Tibial nerve (tissue), 4 donors: ENCODE measurements at places on chromosomes 3 and 15. TPM values are rescaled to one million over a fixed set of nuclear protein-coding genes. Genes with fewer than 3 reads are reported as not detected.
A peak's percentile ranks its signal among the peaks of the same experiment; 100 is the strongest.

Gene GATA2
- total RNA-seq: 10.5 TPM

Gene MUSTN1
- total RNA-seq: 38.5 TPM

Gene MRAS
- total RNA-seq: 160 TPM

Gene KCTD6
- total RNA-seq: 16.4 TPM

Gene NRG4
- not detected for total RNA-seq

Gene TAGLN3
- total RNA-seq: not detected

Gene PTPRG
- total RNA-seq: 125 TPM

Gene NAALADL2
- total RNA-seq: 11.1 TPM

Gene IGSF10
- 3.1 TPM for total RNA-seq

Gene EBLN2
- total RNA-seq: 15.3 TPM

Gene LYSMD2
- total RNA-seq: 21.0 TPM

- DNase-seq: no peak
Measured at GRCh38 chr15:25900901-25901300, 37.8 kb upstream of the ATP10A start.

DNA sequence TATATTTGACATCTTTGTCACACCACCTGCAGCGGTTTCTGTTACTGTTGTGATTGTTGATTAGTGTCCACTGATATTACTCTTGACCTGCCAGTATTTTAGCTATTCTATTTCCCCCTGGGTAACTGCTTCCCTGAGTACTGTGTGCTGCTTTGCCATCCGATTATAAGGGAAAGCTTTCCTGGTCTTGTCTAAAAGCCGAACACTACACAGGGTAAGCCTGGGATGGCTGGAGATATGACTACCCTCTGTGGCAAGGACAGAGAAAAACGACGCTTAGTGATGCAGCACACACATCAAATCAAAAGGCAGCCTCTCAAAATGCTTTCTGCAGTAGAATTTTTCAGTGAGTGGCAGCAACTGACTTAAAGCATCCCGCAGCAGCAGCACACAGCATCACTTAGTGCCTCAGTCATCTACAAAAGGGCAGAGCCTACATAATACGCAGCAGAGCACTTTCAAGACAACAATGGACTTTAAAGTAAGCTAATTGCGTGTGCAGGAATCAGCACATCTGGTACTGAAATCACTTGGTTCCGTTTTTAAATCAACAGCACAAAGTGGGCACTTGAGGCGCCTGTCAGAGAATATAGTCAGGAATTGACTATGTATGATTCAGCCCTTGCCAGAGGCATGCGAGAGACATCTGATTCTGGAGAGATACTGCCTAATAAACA, 656.3 kb upstream of the TGFBR2 start:
- no peak for DNase-seq

DNA sequence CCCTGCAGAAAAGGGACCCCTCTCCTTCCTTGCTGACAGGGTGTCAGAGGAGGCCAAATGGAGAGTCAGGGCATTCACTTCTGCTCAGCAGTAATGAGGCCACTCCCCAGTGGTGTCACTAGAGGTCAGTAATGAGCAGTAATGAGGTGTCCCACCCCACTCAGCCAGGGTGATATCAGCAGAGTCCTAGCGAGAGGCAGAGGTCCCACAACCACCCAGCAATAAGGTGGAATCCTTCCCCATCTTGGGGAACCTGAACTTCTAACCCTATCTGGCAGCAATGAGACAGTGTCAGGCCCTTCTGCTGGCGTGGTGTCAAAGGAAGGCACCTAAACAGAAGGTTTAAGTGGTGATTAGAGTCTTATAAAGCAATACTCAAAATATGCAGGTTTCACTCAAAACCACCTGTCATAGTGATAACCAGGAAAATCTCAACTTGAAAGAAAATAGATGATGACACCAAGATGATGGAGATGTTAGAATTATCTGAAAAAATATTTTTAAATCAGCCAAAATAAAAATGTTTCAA, 12.9 kb downstream of the OCA2 start:
- no peak for DNase-seq

GRCh38 chr15:84987949-84988624, 6.4 kb downstream of the PDE8A start:
- DNase-seq: no peak

DNA sequence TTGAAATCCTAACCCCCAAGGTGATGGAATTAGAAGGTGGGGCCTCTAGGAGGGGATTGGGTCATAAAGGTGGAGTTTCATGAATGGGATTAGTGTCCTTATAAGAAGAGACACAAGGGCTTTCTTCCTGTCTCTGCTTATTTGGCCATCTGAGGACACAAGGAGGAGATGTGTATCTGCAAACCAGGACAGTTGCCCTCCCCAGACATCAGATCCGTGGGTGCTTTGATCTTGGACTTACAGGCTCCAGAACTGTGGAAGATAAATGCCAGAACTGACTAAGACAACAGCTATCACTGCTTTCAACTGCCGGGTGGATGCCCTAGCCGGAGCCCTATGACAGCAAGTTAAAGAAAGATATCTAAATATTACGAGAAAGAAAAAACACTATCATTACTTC, 94.4 kb downstream of the CHRNA7 start:
- no peak for DNase-seq

DNA sequence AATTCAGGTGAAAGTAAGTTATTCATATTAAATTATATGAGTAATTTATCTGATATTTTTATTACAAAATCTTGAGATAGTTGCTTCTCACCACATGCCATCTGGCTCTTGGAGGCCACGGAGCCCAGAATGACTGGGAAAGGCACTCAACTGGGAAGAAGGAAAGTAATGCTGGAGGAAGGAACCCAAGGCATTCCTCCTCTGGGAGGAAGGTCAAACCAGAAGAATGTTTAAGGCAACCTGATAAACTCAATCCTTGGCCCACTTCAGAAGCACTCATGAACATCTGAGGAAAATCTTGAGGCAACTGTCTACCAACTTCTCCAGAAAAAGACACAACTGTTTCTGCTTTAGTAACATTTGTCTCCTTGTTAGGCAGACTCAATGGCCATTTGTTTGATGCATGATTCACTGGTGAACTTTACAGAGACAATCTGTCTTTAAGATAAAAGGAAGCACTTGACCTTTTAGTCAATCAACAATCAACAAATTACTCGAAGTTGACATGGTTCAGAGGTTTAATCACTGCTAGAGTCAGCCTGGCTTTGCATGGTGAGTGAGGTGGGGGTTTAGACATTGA, 261.4 kb upstream of the MME start:
- no peak for DNase-seq

- no peak for DNase-seq
Measured at GRCh38 chr15:38041576-38041975, 107.1 kb downstream of the TMCO5A start.

GRCh38 chr3:12875857-12876836, 34.8 kb upstream of the RPL32 start:
- no peak for DNase-seq

GRCh38 chr3:106125321-106125720, 256.5 kb upstream of the CBLB start:
- no peak for DNase-seq

DNA sequence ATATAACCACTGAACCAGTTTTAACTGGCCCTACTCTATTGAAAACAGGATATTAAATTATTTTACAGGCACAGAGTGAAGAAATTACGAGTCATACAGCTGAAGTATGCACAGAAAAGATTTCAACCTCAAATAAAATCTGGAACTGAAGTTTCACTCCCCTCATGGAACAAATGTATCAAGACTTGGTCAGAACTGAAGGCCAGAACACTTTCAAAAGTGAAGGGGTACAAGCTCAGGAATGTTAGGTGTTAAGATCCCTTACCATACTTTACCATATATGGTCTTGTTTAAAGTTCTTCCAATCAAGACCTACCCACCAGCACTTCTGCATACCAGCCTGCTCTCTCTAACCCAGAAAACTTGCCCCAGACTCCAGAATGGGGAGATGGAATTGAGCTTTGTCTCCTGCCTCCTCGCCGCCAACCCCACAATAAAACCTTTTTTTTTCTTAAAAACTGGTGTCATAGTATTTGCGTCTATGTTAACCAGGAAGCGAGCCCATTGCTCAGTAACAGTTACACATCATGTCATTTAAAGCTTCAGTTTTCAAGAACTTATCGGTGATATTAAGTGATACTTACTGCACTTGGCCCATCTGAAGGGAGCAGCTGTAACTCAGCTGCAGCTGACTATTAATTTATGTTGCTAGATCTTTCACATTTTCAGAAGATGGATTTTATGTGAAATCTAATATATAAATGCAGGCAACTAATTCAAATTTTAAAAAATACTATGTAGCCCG, 59.9 kb downstream of the OXSM start:
- DNase-seq: no peak

- no peak for DNase-seq
Measured at GRCh38 chr3:12237076-12237475, 51.8 kb upstream of the PPARG start.

DNA sequence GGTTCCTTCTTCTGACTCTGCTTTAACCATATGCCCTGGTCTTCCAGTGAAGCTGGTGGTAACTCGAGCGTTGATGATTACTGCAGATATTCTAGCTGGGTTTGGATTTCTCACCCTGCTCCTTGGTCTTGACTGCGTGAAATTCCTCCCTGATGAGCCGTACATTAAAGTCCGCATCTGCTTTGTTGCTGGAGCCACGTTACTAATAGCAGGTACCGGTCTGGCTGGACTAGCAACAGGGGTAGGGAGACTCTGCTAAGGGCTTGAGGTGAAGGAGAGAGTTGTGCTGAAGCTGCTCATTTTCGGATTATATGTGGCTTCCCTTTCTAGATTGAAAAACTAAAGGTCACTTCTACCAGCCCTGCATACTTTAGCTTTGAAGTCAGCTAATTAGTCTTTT, 16.8 kb downstream of the CLDN16 start:
- DNase-seq: no peak

GRCh38 chr15:78024883-78025282, 52.6 kb downstream of the TBC1D2B start:
- no peak for DNase-seq

DNA sequence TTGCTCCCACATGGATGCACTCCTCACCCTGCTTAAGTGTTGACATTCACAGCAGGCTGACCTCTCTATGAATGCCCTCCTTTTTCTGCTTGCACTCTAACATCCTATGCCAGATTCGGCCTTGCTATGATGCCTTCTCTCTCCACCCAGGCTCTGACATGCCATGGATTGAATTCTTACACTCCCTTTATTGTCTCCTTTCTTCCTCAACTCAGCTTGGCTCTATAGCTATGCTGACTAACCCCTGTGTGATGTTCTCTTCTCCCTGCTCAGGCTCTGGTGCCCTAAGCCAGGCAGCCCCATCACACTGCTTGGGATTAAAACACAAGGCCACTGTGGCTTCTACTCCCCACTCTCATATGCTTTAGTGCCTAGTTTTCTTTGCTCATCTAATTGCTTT, 563.7 kb downstream of the NSUN3 start:
- DNase-seq: no peak

GRCh38 chr15:72968531-72968922, 83.7 kb upstream of the NEO1 start:
- DNase-seq: no peak

- peak; percentile 51 for DNase-seq
Measured at GRCh38 chr15:51132384-51133139, 37.9 kb upstream of the TNFAIP8L3 start.

GRCh38 chr3:13515786-13516759, 32.9 kb upstream of the FBLN2 start:
- no peak for DNase-seq

- no peak for DNase-seq
Measured at GRCh38 chr15:34297059-34297458, 40.5 kb downstream of the SLC12A6 start.

DNA sequence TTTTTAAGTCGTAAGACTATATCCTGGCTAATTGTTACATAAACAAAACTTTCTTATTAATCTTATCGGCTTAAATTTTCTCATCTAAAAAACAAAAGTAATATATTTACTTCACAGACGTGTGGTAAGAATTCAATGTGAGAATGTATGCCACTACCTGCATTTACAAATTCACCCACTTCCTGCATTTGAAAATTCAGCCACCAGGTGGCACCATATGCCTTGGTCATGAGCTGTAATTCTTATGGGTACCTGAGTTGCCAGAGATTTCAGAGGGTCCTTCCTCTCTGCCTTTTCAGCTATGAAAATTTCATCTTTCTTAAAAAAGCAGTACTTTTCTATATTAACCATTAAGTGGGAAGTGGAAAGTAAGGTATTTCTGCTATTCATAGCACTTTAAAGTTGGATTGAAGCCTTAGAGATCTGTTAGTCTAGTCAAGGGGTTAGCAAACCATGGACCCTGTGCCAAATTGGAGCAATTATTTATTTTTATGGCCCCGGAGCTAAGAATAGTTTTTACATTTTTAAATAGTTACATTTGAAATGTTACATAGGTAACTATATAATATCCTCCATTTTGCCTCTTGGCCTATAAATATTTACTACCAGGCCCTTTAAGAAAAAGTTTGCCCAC, 127.8 kb downstream of the HCN4 start:
- peak; percentile 63 for DNase-seq

GRCh38 chr3:4409415-4409814, 57.7 kb downstream of the SUMF1 start:
- no peak for DNase-seq

GRCh38 chr15:47607695-47608094, 109.6 kb upstream of the SEMA6D start:
- DNase-seq: no peak

DNA sequence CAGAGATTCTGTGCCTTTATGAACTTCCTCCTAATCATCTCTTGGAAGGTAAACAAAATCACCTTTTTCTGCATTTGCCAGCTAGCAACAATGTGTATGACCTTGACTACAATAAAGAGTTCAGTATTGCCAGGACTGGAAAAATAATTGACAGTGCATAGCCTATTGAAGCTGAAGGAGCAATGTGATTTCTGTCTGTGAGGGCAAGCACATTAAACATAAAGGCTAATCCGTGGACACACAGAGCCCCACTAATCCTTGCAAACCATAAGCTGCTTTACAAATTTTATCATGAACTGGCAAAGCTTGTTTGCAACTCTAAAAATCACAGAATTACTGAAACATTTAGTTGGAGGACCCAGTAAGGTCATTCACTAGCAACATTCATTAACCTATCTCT, 563.8 kb downstream of the PYDC2 start:
- DNase-seq: no peak

GRCh38 chr15:83053151-83053550, 13.9 kb downstream of the BTBD1 start:
- no peak for DNase-seq
